CD4-positive, alpha-beta T cell treated with Interleukin-15 for 1 hour (primary cell): ENCODE measurements at places on chromosomes 1 and 21.
A peak's percentile ranks its signal among the peaks of the same experiment; 100 is the strongest.

DNA sequence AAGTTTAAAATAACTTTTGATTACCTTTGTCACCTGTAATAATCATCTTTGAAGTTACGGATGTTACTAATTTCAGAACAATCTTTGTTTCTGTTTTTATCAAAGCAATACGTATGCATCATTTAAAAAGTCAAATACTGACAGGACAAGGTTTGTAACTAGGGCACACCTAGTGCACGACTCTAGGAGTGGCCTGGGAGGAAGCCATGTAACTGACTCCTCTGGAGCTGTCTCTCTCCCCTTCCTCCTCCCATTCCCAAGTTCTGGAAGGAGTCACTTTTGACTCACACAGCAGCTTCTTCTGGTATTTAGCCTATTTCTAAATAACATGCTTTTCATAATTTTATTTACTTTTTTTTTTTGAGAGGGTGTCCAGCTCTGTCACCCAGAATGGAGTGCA lies 11.8 kb upstream of the RAP1GAP start:
- DNase-seq: no peak

DNA sequence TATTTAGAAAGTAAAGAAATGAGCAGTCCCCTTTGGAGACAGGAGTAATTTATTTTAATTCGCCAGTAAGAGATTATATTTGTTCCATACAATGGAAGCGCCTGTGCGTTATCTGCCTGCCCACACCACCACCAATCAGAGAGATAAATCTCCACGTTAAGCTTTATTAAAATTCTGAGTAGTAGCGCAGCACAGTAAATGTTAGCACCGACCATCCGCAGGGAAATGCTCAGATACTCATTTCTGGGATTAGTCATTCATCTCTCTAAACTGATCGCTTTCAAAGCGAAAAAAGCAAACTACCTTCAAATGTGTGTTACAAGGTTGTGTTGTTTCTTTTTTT lies 1.2 kb downstream of the ETS2 start:
- DNase-seq: no peak

DNA sequence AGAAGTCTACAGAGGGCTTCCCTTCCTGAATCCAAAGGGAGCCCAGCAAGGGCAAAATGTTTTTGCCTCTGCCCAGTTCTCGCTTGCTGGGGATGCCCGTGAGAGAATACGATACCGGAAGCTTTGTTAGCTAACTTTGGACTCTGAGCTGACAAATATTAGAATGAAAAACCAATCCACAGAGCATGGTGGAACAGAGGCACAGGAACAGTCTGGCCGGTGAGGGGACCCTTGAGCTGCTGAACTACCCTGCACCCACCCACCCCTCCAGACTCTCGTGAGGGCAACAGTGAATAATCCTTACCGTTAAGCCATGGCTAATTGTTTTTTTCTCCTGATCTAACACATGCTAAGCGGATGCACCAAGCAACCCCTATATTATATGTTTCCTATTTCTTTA lies 76.3 kb upstream of the AKT3 start:
- DNase-seq: no peak

- peak; percentile 79 for DNase-seq
Observed at GRCh38 chr1:19468397-19468956, 16.9 kb downstream of the CAPZB start.
